Esophagus mucosa (tissue), 1 donor: ENCODE measurements at places on chromosomes 4 and X.
A peak's percentile ranks its signal among the peaks of the same experiment; 100 is the strongest.

DNA sequence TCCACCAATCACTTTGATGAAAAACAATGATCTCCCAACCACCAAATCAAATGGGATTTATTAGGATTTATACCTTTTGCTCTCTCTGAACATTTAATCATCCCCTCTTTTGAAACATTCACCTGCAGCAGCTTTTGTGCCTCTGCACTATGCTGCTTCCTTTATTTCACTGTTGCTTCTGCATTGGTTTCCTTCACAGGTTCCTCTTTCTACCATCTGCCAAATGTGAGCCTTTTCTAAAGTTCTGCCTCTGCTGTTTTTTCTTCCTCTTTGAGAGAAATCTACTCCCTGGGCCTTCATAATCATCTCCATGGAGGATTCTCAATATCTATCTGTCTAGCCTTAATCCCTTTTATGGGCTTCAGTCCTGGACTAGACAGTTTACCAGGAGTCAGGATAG lies 24.7 kb downstream of the CUL4B start:
- ATAC-seq = no peak

GRCh38 chr4:64000241-64000640 lies 409.0 kb downstream of the TECRL start:
- no peak for ATAC-seq

DNA sequence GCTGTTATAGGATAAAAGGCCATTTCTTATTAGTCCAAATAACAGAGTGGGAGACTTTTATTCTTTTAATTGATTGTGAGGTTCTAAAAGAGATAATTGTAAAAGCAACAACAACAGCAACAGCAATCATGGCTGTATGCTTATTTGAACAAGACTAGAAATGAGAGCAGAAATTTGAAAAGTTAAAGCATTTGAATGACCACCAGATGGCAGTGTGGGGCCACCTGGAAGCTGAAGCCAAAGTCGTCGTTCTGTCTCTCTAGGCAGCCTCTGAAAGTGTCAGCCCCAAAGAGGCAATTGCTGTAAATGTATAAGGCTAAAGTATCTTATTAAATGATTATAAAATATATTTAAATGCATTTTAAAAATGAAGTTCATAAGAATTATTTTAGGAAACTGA lies 42.2 kb downstream of the SH2D1A start:
- ATAC-seq = peak; percentile 52

DNA sequence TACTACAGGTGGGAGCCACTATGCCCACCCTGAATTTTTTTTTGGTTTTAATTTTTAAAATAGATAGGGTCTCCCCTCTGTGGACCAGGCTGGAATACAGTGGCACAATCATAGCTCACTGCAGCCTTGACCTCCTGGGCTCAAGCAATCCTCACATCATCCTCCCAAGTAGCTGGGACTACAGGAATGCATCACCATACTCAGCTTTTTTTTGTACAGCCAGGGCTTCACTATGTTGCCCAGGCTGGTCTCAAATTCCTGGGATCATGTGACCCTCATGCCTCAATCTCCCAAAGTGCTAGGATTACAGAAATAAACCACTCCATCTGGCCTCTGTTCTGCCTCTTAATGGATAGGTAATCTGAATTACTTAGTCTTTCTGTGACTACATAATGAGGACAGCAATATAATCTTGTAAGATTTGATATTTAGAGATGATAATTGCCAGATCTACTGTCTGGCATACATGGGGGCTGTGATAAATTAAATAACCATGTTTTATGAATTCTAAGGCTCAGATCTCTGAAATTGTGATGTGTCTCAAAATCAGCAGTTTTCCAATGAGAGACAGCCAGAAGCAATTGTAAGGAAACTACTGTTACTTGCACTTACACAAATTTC lies 26.7 kb downstream of the PDS5A start:
- ATAC-seq = no peak

DNA sequence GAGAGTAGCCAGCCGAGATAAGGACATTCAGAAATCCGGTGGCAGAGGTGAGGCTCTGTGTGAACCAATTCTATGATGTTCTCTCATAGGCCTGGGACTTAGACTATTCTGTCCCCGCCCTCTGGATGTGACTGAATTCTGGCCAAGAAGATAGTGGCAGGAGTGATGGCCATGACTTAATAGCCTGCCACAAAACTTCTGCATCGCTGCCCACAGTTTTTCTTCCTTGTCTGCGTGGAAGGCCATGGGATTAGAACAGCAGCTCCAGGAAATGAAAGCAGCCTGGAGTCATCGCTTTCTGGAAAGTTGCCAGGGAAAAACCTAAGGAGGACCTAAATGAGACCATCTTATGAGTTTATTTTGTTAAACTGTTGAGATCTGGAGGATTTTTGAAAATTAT lies 134.7 kb downstream of the F11 start:
- no peak for ATAC-seq

DNA sequence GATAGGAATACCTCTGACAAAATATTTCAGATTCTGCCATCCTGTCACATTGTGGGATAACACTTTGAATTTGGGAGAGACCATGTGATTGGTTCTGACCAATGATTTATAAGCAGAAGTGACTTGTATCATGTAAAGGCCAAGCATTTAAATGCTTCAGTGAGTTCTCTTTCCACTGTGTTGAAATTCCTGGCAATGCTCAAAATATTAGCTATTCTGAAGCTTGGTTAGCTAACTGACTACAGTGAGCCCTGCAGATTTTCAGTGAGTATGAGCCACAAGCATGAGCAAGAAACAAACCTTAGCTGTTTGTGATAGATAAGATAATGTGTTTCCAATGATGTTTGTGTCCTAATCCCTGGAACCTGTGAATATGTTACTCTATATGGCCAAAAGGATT lies 562.8 kb upstream of the AADAT start:
- ATAC-seq = no peak

GRCh38 chr4:113385281-113385899 lies 335.9 kb downstream of the ANK2 start:
- no peak for ATAC-seq

GRCh38 chr4:2413821-2414610 lies 4.4 kb downstream of the ZFYVE28 start:
- ATAC-seq = no peak

GRCh38 chr4:1395941-1396805 lies 10.1 kb downstream of the NKX1-1 start:
- no peak for ATAC-seq

- ATAC-seq = peak; percentile 20
Measured at GRCh38 chr4:49000806-49001205, 14.7 kb downstream of the CWH43 start.

DNA sequence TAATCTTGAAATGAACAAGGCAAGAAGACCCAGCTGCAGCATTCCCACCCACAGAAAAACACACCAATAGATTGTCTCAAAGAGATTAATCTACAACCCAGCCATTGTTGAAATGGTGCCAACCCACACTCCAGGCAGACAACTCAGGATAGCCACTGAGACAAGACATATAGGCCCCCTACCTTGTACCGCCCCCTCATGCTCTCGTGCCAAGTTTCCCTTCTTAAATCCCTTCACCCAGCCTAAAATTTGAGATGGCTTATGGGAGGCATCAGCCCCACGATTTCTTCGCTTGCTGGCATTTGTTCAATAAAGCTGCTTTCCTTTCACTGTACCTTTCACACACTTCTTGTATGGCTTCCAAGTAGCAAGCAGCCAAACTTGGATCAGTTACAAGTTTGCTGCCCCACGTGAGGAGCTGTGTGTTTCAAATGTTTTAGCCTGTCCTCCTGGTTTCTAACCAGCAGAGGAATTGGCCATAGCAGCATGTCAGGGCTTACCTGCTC lies 1754.1 kb downstream of the C4orf33 start:
- ATAC-seq = no peak

GRCh38 chrX:109360301-109360700 lies 121.6 kb downstream of the GUCY2F start:
- ATAC-seq = no peak

GRCh38 chr4:53620956-53621355 lies 29.7 kb upstream of the LNX1 start:
- ATAC-seq = no peak

GRCh38 chr4:35739308-35739707 lies 505.0 kb downstream of the ARAP2 start:
- ATAC-seq = no peak

GRCh38 chrX:66634272-66634671 lies 4.6 kb downstream of the EDA2R start:
- ATAC-seq = no peak

- ATAC-seq = no peak
Measured at GRCh38 chrX:125577479-125577878, 257.8 kb downstream of the TEX13C start.

- peak; percentile 78 for ATAC-seq
Measured at GRCh38 chr4:31518796-31519250, 798.7 kb downstream of the PCDH7 start.
